ENCODE measurements at places on chromosomes 6 and 20.

DNA sequence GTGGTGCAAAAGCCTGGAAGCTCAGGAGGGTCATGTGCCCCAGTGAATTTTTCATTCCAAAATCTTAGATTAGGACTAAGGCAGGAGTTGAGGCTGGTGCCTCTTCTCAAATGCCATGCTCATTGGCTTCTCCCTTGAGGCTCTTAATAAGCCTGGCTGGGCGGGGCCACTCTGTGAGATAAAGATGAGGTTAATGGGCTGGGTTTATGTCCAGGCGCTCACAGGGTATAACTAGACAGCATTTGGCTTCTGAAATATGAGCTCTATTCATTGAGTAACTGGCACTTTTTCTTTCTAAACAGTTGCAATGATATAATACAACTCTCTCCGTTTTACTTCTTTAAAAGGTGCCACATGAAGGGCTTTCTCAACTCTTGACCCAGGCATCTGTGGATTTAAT is 156.3 kb downstream of the SCML4 start:
- DNase-seq: no peak

- DNase-seq: peak; percentile 13
These were observed 963.3 kb upstream of the GJE1 start for GRCh38 chr6:141169419-141169818.

DNA sequence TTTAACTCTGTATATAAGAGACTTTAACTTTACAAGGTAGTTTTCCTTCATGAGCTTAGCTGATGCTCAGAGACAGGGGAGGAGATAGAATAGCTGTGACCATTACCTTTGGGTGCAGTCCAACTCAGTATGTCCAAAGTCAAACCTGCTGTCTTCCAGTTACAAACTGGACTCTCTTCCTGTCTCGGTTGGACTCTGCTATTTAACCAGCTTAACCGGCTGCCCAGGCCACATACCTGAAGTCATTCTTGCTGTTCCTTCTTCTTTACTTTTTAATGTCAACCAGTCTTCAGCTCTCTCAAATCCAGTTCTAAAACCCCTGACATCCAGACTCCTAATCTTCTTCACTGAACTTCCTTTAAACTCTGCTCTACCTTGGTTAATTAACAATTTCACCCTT is 138.3 kb upstream of the TSHZ2 start:
- no peak for DNase-seq

DNA sequence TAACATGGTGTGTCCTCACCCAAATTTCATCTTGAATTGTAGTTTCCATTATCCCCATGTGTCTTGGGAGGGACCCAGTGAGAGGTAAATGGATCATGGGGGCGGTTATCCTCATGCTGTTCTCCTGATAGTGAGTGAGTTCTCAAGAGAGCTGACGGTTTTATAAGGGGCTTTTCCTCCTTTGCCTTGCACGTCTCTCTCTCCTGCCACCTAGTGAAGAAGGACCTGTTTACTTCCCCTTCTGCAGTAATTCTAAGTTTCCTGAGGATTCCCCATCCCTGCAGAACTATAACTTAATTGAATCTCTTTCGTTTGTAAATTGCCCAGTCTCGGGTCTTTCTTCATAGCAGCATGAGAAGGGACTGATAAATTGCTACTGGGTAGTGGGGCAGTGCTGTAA is 789.3 kb downstream of the FRK start:
- DNase-seq: no peak

DNA sequence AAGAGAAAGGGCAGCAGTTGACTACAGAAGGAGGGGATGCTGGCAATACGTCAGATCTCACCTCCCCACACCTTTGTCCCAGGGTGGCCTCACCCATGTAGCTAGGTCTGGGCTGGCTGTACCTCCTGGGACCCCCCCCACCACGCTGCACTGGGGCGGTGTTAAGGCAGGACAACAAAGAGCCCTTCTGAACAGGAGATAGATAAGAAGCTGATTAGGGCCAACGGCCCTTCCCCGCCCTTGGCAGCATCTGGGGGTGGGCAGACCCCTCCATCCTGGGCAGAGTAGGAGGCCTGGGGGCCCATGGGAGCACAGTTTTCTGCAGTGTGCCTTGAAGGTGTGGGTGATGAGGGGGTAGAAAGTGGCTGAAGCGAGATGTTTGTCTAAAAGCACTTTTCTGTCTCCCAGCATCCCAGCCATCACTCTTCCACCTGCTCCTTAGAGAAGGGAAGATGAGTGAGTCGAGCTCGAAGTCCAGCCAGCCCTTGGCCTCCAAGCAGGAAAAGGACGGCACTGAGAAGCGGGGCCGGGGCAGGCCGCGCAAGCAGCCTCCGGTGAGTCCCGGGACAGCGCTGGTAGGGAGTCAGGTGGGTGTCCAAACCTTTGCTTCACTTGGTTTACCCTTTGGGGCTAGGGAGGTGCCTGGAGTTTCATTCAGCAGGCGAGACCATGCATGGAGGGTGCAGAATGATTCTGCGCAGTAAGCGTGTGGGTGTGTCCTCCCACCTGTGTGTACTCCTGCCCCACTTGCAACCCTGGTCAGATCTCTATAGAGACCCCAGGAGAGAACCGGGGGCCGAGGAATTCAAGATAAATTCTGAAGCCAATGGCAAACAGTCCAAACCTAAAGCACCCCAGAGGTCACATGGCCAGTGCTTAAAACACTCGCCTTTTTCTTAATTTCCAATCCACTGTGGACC is 3.9 kb downstream of the HMGA1 start:
- no peak for DNase-seq

GRCh38 chr6:71651636-71652035 is 234.7 kb upstream of the RIMS1 start:
- no peak for DNase-seq
